ENCODE measurements at places on chromosomes 2 and 18. TPM values are rescaled to one million over a fixed set of nuclear protein-coding genes. Genes with fewer than 3 reads are reported as not detected.

The CGREF1 gene
- total RNA-seq, result 7.8 TPM

The UNC80 gene
- not detected for total RNA-seq

The NPAS2 gene
- total RNA-seq, result 78.6 TPM

The SLC9A4 gene
- not detected for total RNA-seq

The EMILIN2 gene
- total RNA-seq, result 14.4 TPM

The WDR75 gene
- 59.3 TPM for total RNA-seq

The PCGF1 gene
- total RNA-seq, result 33.4 TPM

The FIGLA gene
- total RNA-seq, result not detected

The GRB14 gene
- 4.5 TPM for total RNA-seq

The SCYGR4 gene
- not detected for total RNA-seq

The LYG2 gene
- not detected for total RNA-seq

The AMER3 gene
- total RNA-seq, result not detected

The HOXD3 gene
- total RNA-seq, result 0.20 TPM

The NIF3L1 gene
- 44.2 TPM for total RNA-seq

The MXD1 gene
- 2.2 TPM for total RNA-seq

The ABCB11 gene
- not detected for total RNA-seq

The LONRF2 gene
- total RNA-seq, result 2.6 TPM

The TSHZ1 gene
- total RNA-seq, result 5.4 TPM

The GPR35 gene
- total RNA-seq, result 0.50 TPM

The TFPI gene
- 56.5 TPM for total RNA-seq

The NAT8 gene
- not detected for total RNA-seq

The SATB2 gene
- total RNA-seq, result 2.9 TPM

The DOK6 gene
- not detected for total RNA-seq

The GALNT14 gene
- 47.8 TPM for total RNA-seq

The DYNAP gene
- not detected for total RNA-seq

The TMEM237 gene
- total RNA-seq, result 18.8 TPM

The OSBPL6 gene
- total RNA-seq, result 7.4 TPM

The CPLX4 gene
- not detected for total RNA-seq

The DNER gene
- 12.2 TPM for total RNA-seq

The UGT1A8 gene
- total RNA-seq, result not detected

The ACMSD gene
- total RNA-seq, result not detected

The SNED1 gene
- total RNA-seq, result 0.54 TPM
